ENCODE measurements at places on chromosomes 12 and 14.
A peak's percentile ranks its signal among the peaks of the same experiment; 100 is the strongest.

- no peak for DNase-seq
These were observed 454.8 kb downstream of the AEBP2 start for GRCh38 chr12:19894050-19894449.

DNA sequence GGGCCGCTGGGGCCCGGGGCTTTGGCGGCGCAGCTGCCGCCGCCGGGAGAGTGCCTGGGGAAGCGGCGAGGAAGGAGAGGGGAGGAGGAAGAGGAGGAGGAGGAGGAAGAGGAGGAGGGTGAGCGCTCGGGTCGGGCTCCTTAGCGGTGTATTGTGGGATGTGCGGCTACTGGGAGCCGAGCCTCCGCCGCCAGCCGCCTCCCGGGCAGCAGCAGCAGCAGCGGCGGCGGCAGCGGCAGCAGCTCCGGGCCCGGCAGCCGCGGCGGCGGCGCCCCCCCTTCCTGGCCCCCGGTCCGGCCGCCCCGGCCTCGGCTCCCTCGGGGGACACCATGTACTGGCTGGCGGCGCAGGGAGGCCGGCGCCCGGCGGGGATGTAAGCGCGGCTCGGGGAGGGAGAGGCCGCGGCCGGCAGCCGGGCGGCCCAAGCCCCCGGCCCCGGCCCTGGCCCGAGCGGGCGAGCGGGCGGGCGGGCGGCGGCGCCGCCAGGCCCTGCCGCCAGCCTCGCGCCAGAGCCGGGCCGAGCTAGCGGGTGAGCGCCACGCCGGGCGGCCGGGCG lies at the start of gene SETD1B:
Gene SETD1B (plus strand): TSS at position 149 of the 556 bp plus-strand sequence. CDS start 729 bp downstream, outside the sequence.
- peak; percentile 30 for DNase-seq

- DNase-seq = peak; percentile 32
These were observed 10.0 kb downstream of the STAC3 start for GRCh38 chr12:57240926-57241401.

DNA sequence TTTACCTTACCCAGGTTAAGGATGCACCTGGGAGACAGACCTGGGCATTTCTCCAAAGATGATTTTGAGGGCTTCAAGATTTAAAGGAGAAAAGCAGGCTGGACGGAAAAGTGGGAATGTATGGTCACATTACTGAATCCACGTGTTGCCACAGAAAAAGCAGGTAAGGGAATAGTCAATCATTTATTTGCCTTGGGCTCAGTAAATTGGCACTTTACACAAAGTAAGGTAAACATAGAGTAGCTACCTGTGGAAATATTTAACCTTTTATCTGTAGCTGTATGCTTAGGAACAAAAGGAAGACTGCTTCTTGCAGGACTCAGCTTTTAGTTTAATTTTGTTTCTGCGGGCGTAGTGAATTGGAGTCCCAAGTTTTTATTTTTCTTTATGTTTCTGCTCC lies 153.3 kb downstream of the SLCO1B3 start:
- peak; percentile 24 for DNase-seq

GRCh38 chr12:94561943-94562411 lies 88.4 kb downstream of the TMCC3 start:
- DNase-seq = no peak

Measured in NCI-H345 (cell line).